ENCODE measurements at places on chromosomes 5 and 9. TPM values are rescaled to one million over a fixed set of nuclear protein-coding genes. Genes with fewer than 3 reads are reported as not detected.

The TAF1L gene
- not detected for total RNA-seq

DNA sequence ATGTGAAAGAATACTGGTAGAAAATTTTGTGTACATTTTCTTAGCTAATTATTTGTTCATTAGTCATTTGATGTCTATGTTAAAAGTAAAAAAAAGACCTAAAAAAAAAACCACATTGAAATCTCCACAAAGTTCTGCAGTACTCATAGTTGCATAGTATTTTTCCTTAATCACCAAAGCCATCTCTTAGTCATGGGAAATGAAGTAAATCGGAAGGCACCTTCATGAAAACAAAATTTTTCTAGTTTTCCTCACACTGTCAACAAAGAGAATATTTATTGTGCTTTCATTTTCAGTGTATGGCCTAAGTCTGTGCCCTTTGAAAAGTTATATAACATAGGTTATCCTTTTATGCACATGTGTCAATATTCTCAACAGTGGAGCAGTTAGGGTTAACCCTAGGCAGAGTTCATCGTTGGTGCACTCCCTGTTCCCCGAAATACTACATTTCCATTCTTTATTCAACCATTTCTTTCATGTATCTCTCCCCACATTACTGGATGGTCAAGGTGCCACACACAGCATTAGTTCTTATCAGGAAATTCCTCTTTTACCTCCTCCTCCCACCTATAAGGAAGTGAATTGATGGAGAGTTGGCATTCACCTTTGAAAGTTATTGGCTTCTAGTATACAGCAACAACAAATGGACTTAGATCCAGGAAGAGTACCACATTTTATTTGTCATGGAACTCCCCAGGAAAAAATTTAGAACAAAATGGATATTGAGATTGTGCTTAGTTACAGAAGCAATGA, 93.1 kb downstream of the NUDT12 start:
- no peak for DNase-seq

DNA sequence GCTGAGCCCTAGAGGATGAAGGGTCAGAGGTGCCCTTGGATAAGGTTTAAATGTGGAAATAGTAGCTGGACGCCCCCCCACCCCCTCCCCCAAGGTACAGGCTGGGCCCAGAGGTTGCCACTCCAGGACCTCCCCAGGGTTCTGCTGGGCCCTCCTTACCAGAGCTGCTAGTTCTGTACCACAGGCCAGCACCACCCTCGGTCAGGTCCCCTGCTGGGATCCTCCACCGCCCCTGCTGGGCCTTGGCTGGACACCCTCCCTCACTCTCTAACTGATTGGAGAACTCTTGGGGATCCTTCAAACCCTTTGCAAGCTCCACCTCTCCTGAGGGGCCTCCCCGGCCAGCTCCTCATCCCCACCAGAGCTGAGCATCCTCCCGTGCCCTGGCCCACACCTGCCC, 34.9 kb downstream of the PTGES start:
- no peak for DNase-seq

DNA sequence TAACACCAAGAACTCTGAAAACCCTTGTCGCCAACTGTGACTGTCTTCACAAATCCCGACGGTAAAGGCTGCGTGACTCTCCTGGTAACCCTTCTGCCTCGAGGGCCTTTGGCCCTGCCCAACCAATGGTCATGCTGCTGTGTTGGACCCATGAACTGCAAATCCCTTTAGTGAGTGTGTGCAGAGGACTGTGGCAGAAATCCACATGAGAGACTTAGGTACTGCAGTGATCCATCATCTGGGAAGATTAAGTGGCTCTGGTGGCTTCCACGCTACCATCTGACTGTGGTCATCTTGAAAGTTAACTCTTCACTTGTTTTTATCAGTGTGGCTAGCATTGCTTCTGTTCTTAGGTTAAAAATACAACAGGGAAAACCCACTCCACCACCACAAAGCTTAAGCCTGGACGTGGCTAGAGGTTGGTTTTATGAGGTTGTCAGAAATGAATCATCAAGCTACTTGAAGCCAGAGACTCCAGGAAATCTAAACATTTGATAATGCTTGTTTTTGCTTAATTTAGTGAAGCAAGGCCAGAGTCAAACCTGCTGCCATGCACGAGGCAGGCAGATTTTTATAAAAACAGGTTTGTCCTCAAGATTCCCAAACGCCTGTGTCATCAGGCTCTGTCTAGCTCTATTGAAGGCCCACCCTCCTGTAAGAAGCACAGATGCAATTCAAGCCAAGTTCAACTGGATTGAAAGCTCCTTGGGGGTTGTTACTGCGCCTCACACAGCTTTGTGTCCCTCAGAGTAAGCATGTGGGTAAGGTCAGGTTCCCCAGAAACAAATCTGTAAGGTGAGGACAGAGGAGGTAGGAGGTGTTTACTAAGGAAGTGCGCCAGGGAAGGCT, 52.7 kb upstream of the ERCC6L2 start:
- DNase-seq, result no peak

- no peak for DNase-seq
Observed at GRCh38 chr5:148202531-148203203, at the start of gene SPINK6. SPINK6 (plus strand) TSS chr5:148203042; CDS start chr5:148203097, 55 bp downstream.

- no peak for DNase-seq
Observed at GRCh38 chr5:34410411-34411139, 245.6 kb upstream of the RAI14 start.

GRCh38 chr9:37293664-37294524, 128.6 kb upstream of the GRHPR start:
- no peak for DNase-seq

- DNase-seq, result no peak
Observed at GRCh38 chr5:123512611-123513461, 859 bp downstream of the CSNK1G3 start.

GRCh38 chr9:35748242-35748857, 678 bp downstream of the GBA2 start:
- DNase-seq, result no peak

- DNase-seq, result no peak
Observed at GRCh38 chr9:31715250-31715649, 669.2 kb upstream of the ACO1 start.

DNA sequence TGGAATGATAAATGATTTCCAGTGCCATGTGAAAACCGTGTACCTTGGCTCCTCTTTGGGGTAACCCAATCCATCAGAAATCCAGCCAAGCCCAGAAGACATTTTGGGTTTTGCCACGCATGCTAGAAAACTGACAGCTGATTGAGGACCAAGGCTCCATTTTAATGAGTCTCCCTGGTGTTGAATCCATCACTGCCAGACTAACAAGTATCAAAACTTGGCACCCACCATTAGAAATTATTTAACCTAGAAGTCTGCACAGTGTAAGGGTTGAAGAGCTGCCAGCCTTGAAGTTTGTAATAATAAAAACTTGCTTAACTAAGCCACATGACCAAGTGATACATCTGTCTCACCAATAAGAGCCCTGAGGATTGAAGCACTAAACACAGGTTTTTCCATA, 369.9 kb downstream of the DNAH5 start:
- no peak for DNase-seq

- DNase-seq, result no peak
Observed at GRCh38 chr9:116701940-116702642, 15.0 kb downstream of the TRIM32 start.

- no peak for DNase-seq
Observed at GRCh38 chr5:173041881-173042762, 14.0 kb upstream of the CREBRF start.

GRCh38 chr5:37799865-37800421, 39.9 kb downstream of the GDNF start:
- no peak for DNase-seq

The CTXN3 gene
- total RNA-seq, result not detected

The CCNG1 gene
- 250 TPM for total RNA-seq

The ENTREP1 gene
- total RNA-seq, result 3.7 TPM

- DNase-seq, result no peak
Observed at GRCh38 chr5:149433524-149434131, 54.5 kb upstream of the IL17B start.

DNA sequence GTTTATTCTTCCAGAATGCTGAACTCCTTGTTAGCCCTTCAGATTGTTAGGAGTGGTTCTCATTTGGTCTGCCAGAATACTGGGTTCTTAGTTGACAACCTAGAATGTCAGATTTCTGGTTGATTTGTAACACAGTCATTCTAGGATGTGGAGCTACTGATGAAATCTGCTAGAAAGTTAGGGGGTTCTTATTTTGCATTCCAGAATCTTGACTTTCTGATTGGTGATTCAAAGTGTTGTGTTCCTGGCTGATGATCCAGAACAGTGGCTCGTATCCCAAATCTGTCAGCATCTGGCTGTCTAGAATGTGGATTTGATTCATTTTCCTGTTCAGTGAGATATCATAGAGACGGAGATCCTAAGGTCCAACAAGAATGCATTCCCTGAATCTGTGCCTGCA, 21.9 kb downstream of the PTGS1 start:
- no peak for DNase-seq

DNA sequence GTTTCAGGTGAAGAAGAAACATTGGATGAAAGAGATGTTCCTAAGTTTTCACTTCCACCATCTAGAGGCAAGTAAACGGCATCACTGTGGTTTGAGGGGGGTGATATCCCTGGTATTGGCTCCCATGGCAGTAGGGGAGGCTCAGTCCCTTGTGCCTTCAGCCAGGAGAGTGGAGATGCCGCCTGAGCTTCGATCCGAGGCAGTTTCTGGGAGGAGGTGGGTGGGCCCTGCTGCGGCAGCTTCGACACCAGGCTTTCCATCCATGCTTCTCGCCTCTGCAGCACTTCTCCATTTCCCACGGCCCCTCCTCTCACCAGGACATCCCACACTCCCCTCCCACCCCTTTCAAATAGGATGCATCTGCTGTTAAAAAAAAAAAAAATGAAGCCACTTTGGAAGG, 258.3 kb downstream of the GADD45G start:
- DNase-seq, result no peak

The RXRA gene
- 64.8 TPM for total RNA-seq
